ENCODE measurements at places on chromosomes 12 and 14.

GRCh38 chr12:38775457-38775856, 129.9 kb downstream of the CPNE8 start:
- DNase-seq = no peak

DNA sequence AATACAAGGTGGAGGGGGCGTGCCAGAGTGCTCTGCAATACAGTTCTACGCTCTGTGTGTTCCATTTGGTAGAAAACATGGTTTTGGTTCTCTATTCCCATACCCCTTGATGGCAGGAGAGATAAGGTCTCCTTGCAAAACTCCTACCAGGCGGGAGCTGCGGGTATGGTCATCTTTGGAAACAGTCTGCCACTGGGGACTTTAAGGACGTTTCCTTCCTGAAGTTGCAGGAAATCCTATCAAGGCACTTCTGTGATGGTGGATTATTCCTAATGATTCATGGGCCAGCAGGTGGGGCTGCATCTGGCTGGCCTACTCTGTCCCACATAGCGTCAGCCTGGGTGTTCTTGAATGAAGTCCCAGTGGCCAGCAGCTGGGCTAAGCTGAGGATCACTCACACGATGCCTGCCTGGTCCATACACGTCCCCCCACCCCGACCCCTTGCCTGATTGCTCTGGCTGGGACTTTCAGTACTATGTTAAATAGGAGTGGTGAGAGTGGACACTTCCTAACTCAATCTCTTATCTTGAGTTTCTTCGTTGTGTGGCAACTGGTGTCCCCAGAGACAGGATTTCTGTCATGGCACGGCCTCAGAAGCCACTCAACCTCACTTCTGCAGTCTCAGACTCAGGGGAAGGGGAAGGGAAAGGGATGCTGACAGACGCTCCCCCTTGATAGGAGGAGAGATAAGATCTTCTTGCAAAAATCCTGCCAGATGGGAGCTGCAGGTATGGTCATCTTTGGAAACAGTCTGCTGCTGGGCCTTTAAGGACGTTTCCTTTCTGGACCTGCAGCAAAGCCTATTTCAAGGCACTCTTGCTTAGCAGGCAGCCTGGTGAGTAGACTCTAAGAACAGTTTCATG, 61.0 kb upstream of the FKBP4 start:
- no peak for DNase-seq

- no peak for DNase-seq
These were observed 37.4 kb upstream of the BATF start for GRCh38 chr14:75484711-75485429.

DNA sequence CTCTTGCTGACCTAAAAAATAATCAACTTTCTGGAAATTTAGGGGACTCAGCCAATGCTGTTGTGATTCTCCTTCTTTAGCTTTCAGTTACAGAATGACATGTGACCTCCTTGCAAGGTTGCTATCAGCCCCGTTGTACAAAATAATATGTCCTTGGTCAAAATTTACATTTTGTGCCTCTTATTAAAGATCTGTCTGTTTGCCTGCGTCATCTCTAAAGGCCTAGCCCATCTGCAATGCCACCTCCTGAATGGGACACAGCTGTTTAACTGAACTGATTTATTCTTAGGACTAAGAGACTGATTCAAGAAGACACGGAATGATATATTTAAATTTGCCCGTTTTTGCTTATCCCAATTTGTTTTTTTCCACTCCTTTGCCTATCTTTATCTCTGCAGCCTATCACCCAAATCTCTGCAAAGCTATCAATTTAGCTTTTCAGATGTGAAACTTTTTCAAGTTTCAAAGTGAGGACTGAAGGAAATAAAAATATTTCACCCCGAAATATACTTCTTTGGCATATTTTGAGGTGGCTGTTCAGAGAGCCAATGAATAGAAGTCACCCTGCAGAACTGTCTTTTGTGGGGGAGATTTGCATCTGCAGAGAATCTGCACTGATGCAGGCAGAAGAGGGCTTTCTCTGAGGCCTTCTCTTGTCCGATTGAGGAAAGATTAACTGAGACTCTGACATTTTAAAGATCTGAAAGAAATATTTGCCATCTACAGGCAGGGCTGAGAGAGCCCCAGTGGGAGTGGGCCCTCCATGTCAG, 126.0 kb downstream of the VEZT start:
- DNase-seq = no peak

DNA sequence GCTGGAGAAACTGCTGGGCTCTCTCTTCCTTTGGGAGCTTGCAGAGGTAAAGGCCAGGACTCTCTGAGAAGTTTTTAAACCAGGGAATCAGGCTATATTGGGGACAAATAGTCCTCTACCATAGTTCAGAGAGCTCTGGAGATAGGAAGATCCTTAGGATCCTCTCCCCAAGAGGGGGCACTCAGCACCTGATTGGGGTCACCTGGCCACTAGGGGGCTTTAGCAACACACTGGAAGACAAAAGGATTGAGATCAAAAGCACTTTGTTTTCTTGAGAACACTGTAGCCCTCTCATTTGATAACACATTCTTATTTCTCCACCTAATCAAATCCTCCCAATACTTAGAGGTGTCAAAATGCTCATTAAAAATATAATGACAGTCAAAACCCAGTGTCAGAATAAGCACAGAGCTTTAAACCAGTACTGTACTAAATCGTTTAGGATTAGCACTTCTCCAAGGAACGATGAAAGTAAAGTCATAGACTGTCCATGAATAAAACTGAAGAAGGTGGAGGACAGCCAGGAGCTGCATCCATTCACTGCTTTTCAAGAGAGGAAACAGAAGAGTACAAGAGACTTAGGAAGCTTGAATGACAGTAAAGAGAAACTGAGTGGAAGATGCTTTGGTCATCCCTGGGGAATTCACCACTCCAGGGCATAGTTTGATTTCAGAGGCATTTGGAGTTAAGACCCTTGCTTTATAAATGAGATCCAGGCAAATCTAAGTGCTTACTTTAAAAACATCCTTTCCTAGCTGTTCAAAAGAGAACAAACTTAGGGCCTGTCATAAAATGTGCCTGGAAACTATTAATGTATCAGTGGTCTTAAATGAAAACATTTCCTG, 26.5 kb downstream of the BMP4 start:
- no peak for DNase-seq

DNA sequence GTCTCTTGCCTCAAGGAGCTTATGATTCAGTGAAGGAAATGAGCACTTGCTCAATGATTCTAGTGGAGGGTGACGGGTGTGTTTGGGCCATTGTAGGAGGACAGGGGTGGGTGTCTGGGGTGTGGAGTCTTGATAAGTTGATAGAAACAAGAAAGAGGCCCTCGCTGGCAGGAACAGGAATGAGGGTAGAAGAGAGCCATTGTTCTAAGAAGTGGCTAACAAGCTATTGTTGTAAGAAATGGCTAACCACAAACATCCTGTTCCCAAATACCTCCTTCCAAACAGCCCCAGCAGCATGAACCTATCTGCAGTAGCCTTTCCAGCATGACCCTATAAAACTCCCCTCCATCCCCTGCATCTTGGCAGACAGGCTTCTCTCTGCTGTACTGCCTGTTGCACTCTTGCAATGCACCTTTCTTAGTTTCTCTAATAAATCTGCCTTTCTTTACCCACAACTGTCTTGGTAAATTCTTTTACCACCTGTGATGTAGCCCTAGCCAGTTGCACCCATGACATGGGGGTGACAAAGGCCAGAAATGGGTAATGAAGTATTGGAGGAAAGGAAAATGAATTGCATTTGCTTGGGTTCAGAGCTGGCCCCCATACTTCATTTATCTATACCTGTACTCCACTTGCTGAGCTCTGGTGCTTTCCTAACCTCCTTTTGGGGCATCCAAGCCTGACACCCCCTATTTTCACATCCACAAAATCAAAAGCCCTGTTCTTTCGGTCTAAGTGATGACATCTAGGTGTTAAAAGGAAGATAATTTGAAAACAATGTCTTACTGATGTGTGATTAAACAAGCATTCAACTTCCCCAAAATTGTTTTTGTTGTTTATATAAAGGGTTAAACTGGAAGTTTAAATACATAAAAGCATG, 389.1 kb downstream of the GRIN2B start:
- DNase-seq = no peak

DNA sequence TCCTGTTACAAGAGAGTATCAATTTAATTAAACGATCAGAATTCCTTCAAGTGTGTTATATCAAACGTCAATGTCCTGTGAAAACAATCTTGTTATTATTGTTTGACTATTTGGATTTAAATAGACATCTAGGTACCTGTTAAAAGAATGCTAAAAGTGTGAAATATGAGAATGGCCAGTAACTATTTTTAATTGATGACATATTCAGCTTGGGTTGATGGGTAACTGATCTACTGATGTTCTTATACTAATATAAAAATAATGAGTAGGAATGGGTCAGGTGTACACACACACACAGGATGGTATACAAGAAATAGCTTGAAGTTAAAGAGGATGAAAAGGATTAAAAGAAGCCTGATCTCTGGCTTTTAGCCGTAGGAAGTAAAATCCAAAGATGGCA, 146.0 kb downstream of the SLC38A4 start:
- DNase-seq = no peak

Data from glutamatergic neuron (in vitro differentiated cells).